ENCODE measurements at places on chromosomes 6 and 20. TPM values are rescaled to one million over a fixed set of nuclear protein-coding genes. Genes with fewer than 3 reads are reported as not detected.
A peak's percentile ranks its signal among the peaks of the same experiment; 100 is the strongest.

Gene C6orf141
- 2.8 TPM for total RNA-seq

Gene SCRT2
- total RNA-seq = not detected

Gene RIPOR3
- 18.2 TPM for total RNA-seq

Gene SNX9
- total RNA-seq = 60.8 TPM

Gene XKR7
- total RNA-seq = not detected

Gene ZHX3
- 23.0 TPM for total RNA-seq

Gene GPR6
- not detected for total RNA-seq

Gene TRAPPC3L
- total RNA-seq = 0.07 TPM

Gene CTAGE9
- total RNA-seq = not detected

Gene CST5
- not detected for total RNA-seq

Gene MYLK2
- not detected for total RNA-seq

DNA sequence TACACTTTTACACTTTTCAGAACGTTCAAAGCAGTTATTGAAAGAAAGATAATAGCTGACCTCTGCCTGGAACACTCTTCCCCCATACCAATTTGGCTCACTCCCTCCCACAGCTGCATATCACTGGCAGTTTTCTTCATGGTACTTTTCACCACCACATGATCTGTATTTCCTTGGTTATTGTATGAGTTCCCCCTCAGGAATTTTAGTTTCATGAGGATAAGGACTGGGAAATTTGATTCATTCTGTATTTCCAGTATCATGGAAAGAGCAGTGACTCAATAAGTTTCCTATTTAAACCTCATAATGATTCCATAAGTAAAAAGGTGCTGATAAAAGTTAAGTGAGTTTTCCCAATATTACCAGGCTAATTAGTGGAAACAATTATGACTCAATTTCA lies 16.0 kb downstream of the HTR1B start:
- H3K27me3 ChIP-seq = no peaks in the 10 kb centered on the region
- no peaks in the 10 kb centered on the region for H3K4me1 ChIP-seq
- no peak overlapping the region for H3K4me3 ChIP-seq
- DNase-seq = no peak
- H3K27ac ChIP-seq = no peak overlapping the region

- DNase-seq = no peak
- H3K27me3 ChIP-seq = no peaks in the 10 kb centered on the region
- no peaks in the 10 kb centered on the region for H3K4me1 ChIP-seq
- no peaks in the 10 kb centered on the region for H3K36me3 ChIP-seq
These were observed 221.4 kb downstream of the PKHD1 start for GRCh38 chr6:51865996-51866395.

DNA sequence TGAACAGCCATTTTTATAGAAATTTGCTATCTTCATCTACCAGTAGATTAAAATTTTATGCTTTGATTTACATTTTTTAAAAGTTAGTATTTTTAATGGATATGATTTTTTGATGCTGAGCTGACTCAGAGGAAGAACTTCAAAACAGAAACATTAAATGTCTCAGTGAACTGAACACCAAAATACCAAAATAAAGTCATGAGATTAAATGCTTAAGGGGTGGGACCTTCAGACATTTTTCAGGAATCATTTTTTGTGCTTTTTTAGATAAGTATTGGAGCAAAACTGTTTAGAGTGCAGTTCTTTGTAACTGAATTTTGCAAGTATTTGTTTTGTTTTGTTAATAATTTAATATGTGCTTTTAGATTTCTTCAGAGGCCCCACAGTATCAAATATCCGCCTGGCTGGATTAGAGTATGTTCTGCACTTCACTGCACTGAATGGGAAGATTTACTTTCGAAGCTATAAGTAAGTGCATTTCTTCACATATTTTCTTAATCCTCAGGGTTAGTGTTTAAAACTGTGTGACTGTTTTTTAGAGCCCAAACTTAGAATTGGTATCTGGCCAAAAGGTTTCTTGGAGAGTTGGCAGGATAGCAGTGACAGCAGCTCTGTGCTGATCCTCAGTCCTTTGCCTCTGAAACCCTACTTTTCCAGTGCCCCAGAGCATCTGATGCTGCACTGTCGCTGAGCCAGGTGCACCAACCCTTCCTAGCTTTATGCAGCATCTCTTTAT lies 33.7 kb downstream of the RPF2 start:
- no peaks in the 10 kb centered on the region for H3K4me1 ChIP-seq
- DNase-seq = no peak
- no peaks in the 10 kb centered on the region for H3K27me3 ChIP-seq
- no peak overlapping the region for H3K27ac ChIP-seq
- no peaks in the 10 kb centered on the region for H3K36me3 ChIP-seq

GRCh38 chr6:21937466-21937865 lies 343.9 kb downstream of the SOX4 start:
- H3K27me3 ChIP-seq = no peaks in the 10 kb centered on the region
- no peaks in the 10 kb centered on the region for H3K36me3 ChIP-seq
- no peak overlapping the region for H3K4me3 ChIP-seq
- no peak for DNase-seq

- H3K4me3 ChIP-seq = no peak overlapping the region
- no peaks in the 10 kb centered on the region for H3K27me3 ChIP-seq
- no peaks in the 10 kb centered on the region for H3K36me3 ChIP-seq
- H3K4me1 ChIP-seq = no peaks in the 10 kb centered on the region
These were observed 25.8 kb downstream of the CAP2 start for GRCh38 chr6:17419189-17419575.

DNA sequence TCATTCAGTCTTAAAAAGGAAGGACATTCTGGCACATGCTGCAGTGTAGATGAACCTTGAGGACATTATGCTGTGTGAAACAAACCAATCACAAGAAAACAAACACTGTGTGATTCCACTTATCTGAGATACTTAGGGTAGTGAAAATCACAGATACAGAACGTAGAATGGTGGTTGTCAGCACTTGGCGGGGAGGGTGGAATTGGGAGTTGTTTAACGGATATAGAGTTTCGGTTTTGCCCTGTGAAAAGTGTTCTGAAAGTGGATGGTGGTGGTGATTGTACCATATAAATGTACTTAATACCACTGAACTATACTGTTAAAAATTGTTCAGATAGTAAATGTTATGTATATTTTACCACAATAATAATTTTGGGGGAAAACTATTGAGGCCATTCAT lies 18.4 kb downstream of the KAT14 start:
- no peak for DNase-seq
- no peaks in the 10 kb centered on the region for H3K27me3 ChIP-seq
- H3K27ac ChIP-seq = no peak overlapping the region

GRCh38 chr6:159148641-159149040 lies 20.6 kb upstream of the FNDC1 start:
- DNase-seq = no peak
- H3K36me3 ChIP-seq = no peaks in the 10 kb centered on the region
- no peak overlapping the region for H3K4me3 ChIP-seq
- H3K27me3 ChIP-seq = no peaks in the 10 kb centered on the region

DNA sequence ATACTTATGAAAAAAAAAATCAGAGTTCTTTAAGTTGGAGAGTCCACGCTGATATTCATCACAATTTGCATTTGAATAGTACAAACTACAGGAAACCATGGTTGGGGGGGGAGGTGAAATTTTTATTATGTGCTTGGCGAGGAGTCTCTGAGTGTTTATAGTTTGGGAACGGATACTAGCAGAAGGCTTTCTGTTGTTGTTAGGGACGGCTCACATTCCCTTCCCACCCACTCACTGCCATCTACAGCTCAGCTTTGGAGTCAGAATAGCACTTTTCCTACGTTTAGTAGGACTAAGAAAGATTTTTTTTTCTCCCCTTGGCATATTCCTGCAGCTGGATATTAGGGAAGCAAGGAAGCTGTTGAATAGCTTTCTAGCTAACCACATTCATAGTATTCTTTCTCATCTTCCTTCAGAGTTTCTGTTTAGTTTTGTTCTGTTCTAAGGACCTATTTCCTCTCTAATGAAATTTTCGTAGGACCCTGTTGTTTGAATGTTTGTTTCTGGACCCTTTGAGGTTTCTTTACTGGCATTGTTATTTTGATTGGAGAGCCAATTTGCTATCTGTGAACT lies 235.1 kb upstream of the ZNF217 start:
- no peaks in the 10 kb centered on the region for H3K4me1 ChIP-seq
- H3K36me3 ChIP-seq = no peaks in the 10 kb centered on the region
- H3K27me3 ChIP-seq = no peaks in the 10 kb centered on the region
- H3K27ac ChIP-seq = peak overlapping the region; percentile 86
- H3K4me3 ChIP-seq = no peak overlapping the region

DNA sequence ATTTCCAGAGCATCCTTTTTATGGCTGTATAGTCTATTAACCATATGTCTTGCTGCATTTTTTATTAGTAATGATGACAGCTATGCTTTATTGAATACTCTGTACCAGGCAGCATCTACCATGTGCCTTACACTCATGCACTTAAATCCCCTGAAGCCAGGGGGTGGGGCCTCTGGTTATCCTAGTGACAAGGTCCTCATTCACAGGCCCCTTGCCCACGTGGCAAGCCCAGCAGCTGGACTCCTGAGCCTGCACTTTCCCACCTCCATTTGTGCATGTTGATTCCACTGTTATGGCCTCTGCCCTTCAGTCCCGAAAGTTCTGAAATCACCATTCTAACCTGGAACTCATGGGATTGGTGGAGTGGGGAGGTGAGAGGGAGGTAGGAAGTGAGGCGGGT lies 22.3 kb downstream of the ACTR5 start:
- no peak overlapping the region for H3K27ac ChIP-seq
- H3K4me3 ChIP-seq = no peak overlapping the region
- H3K36me3 ChIP-seq = no peaks in the 10 kb centered on the region
- DNase-seq = no peak
- H3K4me1 ChIP-seq = no peaks in the 10 kb centered on the region
- no peaks in the 10 kb centered on the region for H3K27me3 ChIP-seq

- no peaks in the 10 kb centered on the region for H3K27me3 ChIP-seq
- peak overlapping the region; percentile 56 for H3K4me3 ChIP-seq
- peak overlapping the region; percentile 87 for H3K27ac ChIP-seq
- H3K36me3 ChIP-seq = no peaks in the 10 kb centered on the region
- DNase-seq = peak; percentile 59
These were observed 43.1 kb downstream of the POPDC3 start for GRCh38 chr6:105136431-105137350.

- H3K4me1 ChIP-seq = no peaks in the 10 kb centered on the region
- H3K4me3 ChIP-seq = no peak overlapping the region
- no peaks in the 10 kb centered on the region for H3K27me3 ChIP-seq
- no peak overlapping the region for H3K27ac ChIP-seq
- DNase-seq = no peak
These were observed 28.9 kb downstream of the STX7 start for GRCh38 chr6:132483779-132484679.

DNA sequence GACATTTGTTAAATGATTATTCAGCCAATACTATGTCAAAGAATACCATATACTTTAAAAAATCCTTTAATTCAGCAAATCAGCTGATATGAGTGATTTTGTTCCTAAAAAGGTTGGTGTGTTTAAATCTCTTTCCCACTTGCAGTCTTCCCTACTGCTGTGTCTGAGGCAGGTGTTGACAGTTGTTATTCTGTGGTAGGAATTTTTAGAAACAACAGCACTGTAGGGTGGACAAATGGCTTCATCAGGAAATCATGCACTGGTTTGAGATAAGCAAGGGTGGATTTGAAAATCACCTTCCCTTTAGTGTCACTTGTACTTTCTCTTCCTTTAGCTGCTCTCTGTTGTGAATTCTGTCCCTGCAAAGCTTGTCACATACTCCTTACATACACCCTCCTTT lies 213.7 kb upstream of the SGK1 start:
- no peak overlapping the region for H3K4me3 ChIP-seq
- no peaks in the 10 kb centered on the region for H3K27me3 ChIP-seq
- no peak overlapping the region for H3K27ac ChIP-seq
- no peaks in the 10 kb centered on the region for H3K4me1 ChIP-seq
- no peaks in the 10 kb centered on the region for H3K36me3 ChIP-seq

DNA sequence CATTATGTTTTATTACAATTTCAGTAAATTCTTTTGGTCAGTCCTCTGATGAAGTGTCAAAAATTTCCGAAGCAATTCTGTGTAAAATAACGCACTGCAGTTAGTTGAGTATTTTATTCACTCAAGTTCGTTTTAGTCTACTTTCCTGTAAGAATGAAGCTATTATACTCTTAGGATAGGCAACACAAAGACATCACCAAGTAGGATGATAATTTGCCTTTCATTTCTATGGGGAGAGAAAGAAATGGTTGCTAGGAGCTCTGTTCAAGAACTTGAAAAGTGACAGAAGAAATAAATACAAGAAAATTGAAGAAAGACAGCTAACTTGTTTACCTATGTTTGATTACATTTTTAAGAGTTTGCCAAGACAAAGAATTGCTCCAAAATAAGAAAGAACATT lies 290.4 kb downstream of the EYS start:
- no peaks in the 10 kb centered on the region for H3K4me1 ChIP-seq
- no peak overlapping the region for H3K27ac ChIP-seq
- no peaks in the 10 kb centered on the region for H3K27me3 ChIP-seq

DNA sequence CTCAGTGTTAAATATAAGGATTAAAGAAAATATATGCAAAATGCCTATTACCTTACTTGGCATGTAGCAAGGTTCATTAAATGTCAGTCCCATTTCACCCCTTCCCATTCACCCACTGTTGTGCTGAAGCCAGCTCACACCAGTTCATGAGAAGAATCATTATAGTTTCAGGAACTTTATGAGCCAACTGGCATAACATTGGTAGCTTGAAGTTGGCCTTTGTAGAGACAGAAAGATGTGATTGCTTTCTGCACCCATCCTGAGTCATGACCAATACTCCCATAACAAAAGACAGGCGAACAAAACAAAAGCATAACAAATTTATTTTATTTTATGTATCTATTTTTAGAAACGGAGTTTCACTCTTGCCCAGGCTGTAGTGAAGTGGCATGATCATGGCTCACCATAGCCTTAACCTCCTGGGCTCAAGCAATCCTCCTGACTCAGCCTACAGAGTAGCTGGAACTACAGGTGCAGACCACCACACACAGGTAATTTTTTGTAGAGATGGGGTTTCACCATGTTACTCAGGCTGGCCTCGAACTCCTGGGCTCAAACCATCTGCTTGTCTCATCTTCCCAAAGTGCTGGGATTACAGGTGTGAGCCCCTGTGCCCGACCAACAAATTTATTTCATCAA lies 17.6 kb upstream of the IER3 start:
- no peak for DNase-seq
- no peaks in the 10 kb centered on the region for H3K4me1 ChIP-seq
- no peak overlapping the region for H3K4me3 ChIP-seq
- H3K36me3 ChIP-seq = no peaks in the 10 kb centered on the region

- no peaks in the 10 kb centered on the region for H3K4me1 ChIP-seq
- H3K27me3 ChIP-seq = no peaks in the 10 kb centered on the region
- H3K36me3 ChIP-seq = no peaks in the 10 kb centered on the region
These were observed 475.2 kb upstream of the MARCKS start for GRCh38 chr6:113381959-113382358.

- no peaks in the 10 kb centered on the region for H3K36me3 ChIP-seq
- H3K27ac ChIP-seq = no peak overlapping the region
- no peak overlapping the region for H3K4me3 ChIP-seq
- no peak for DNase-seq
- H3K27me3 ChIP-seq = no peaks in the 10 kb centered on the region
These were observed 16.9 kb upstream of the SLC16A10 start for GRCh38 chr6:111070105-111071005.

- H3K4me1 ChIP-seq = no peaks in the 10 kb centered on the region
- H3K4me3 ChIP-seq = no peak overlapping the region
- no peaks in the 10 kb centered on the region for H3K27me3 ChIP-seq
These were observed 94.7 kb downstream of the CLIC5 start for GRCh38 chr6:45920819-45921511.

Data from uterus (tissue), 4 donors.